ENCODE measurements at places on chromosomes 5 and 9. TPM values are rescaled to one million over a fixed set of nuclear protein-coding genes. Genes with fewer than 3 reads are reported as not detected.

The TMEM215 gene
- not detected for total RNA-seq

The PARP8 gene
- total RNA-seq, result 25.9 TPM

The PCDHGA4 gene
- total RNA-seq, result 2.1 TPM

- DNase-seq, result peak; percentile 7
Measured at GRCh38 chr9:21902136-21902535, 92.1 kb downstream of the CDKN2A start.

- peak; percentile 37 for DNase-seq
Measured at GRCh38 chr5:68251386-68251785, 35.8 kb downstream of the PIK3R1 start.

Measured in renal cortical epithelial cell (primary cell).